Immature natural killer cell (primary cell): ENCODE measurements at places on chromosomes 5 and 9.

DNA sequence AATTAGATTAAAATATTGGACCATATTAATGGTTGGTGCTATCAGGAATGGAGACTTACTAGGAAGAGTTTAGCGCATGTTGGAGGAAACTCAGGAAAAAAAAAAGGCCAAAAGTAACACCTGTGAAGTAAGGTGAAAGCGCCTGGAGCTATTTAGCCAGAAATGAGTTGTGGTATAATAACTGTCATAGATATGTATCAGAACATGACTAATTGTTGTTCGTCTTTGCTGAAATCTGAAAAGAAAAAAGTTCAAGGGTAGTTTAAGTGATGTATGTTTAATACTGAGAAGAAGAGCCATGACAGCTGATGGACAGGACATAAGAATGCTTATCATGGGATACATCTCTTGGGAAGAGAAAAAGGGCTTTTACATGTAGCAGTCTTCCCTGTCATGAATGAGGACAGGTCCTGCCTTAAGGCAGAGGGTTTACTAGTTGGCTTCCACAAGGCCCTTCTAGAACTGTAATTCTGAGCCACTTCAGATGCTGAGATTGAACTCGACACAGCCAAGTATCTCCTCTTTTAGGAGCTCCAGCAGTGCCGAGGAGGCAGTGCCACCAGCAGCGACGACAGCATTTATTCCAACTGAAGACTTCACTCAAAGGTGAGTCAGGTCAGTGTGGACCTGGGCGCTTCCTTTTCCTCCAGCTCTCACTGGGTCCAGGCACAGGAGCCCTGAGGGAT lies 940 bp upstream of the CAMK4 start:
- DNase-seq = no peak

DNA sequence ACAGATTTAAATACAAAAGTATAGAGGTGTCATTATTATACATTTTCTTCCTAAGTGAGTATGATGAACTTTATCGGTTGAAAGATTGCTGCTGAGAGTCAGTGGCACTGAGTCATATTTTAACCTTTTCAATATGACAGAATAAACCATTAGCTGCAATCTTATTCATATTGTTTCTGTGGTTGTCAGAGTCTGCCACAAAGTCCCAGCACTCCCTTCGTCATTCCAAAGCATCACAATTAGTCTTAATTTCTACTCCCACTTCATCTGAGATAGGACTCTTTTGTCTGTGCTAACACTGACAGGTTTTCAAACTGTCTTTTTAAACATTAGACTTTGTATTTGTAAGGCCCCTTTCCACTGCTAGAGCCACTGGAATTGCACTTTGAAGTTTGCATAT lies 656.9 kb downstream of the MTRR start:
- DNase-seq = no peak

GRCh38 chr9:13088720-13089427 lies 190.6 kb downstream of the MPDZ start:
- DNase-seq = no peak

DNA sequence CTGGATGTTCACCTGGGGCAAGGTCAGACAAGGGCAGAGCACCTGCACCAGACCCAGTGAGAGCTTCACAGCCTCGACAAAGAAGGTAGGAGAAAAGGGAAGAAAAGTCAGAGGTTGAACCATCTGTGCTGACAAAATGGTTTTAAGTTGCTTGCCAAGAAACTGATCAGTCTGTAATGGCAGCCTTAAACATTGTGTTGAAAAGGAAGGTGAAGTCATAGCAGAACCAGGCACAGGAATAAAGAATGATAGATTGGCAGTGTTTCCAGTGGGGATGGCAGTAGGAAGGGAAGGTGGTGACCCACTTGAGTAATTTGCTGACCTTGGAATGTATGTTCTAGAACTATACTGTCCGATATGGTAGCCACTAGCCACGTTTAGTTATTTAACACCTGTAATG lies 34.2 kb downstream of the HTR4 start:
- no peak for DNase-seq

GRCh38 chr9:120914396-120914795 lies 12.2 kb downstream of the TRAF1 start:
- DNase-seq = no peak

- DNase-seq = no peak
Observed at GRCh38 chr5:88394536-88395175, 126.0 kb upstream of the TMEM161B start.

GRCh38 chr5:116681334-116682013 lies 106.9 kb upstream of the SEMA6A start:
- DNase-seq = no peak

GRCh38 chr5:3010953-3011763 lies 259.7 kb upstream of the IRX2 start:
- DNase-seq = no peak

GRCh38 chr5:163496286-163496685 lies 9.1 kb upstream of the MAT2B start:
- DNase-seq = no peak

- no peak for DNase-seq
Observed at GRCh38 chr5:69136293-69136692, 30.7 kb upstream of the CCNB1 start.

GRCh38 chr5:150052956-150053712 lies 33.2 kb downstream of the CSF1R start:
- no peak for DNase-seq

GRCh38 chr9:20593537-20593936 lies 28.8 kb downstream of the MLLT3 start:
- DNase-seq = no peak

DNA sequence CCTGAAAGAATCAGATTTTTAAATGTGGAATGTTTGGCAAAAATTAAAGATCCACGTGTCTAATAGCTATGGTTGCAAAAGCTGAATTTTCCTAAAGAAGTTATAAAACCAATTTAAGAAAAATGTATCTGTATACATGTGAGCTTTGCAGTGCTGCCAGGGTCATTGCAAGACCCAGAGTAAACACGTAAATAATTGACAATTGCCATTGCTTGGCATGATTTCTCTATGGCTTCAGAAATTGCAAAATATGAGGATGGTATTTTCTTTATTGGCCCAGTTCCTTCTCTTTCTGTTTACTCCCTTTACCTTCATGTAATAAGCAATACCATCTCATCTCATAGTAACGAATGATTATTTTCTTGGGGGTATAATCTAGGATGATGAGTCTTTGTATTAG lies 123.9 kb downstream of the ERCC6L2 start:
- DNase-seq = no peak

DNA sequence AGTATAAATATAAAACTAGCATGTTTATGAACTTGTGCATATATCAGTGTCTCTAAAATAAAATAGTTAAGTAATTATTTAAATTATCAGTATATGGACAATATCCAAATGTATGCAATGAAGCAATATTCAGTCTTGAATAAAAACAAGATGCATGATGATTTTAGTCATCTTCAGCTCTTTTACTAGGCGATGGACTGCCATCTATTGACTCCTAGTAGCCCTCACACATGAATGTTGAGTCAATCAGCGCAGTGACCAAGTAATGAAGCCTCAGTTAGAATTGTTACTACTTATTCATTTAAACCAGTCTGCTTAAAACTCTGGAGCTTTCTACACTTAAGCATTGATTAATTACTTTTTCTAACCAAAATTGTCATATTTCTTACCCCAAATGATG lies 92.9 kb upstream of the GRHPR start:
- DNase-seq = no peak

- no peak for DNase-seq
Observed at GRCh38 chr9:118177241-118177640, 473.0 kb downstream of the TLR4 start.

DNA sequence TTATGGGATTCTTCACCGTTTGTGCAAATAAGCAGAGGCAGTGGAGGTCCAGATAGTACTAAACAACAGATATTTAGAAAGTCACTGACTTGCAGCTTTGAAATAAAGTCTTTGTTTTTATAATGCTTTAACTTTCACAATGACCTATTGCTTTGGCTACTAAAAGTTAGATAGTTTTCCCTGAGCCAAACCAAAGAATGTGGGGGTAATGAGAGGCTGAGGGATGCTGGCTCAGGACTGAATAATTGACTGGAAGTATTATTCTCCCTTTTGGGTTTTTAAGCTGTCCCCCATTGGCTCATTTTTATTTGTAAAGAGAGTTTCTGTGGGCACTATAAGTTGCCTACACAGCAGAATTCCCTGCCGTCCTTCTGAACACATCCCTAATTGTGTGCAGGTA lies 99.2 kb upstream of the ACTBL2 start:
- no peak for DNase-seq

DNA sequence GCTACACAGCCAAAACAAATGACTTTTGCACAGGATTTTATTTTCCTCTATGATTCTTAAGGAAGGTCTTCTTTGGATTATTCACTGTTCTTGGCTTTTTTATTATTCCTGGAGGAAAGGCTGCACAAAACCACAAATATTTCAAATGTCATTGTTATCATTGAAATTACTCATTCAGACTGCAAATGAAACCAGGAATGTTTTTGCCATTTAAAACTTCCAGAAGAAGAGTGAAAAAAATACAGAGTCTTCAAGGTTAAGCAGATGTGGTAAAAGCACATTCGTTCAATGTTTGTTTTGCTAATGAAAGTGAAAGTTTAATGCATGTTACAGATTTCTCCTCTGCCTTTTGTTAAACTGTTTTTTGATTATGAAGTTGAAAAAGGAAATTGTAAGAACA lies 238.2 kb downstream of the TLE4 start:
- no peak for DNase-seq

- no peak for DNase-seq
Observed at GRCh38 chr5:160486573-160486972, 64.9 kb downstream of the PTTG1 start.

DNA sequence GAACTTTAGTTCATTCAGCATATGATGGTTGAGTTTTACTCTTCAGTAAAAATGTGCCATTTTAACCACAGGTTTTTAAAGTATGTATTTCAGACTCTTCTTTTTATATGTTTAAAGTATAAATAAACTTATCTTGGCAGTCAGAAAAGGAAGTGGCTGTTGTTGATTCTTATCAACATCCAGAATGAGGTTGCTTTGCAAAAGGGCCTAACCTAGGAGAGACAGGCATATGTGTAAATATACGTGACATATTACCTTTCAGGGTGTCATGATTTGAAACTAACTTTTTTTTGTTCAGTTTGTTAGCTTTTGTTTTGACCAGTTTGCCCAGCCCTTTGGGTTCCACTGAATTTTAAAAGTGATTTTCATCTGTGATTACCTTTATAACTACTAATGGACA lies 7.4 kb downstream of the SMARCA2 start:
- DNase-seq = peak; percentile 49

GRCh38 chr5:2284678-2285077 lies 402.0 kb upstream of the IRX4 start:
- DNase-seq = no peak

DNA sequence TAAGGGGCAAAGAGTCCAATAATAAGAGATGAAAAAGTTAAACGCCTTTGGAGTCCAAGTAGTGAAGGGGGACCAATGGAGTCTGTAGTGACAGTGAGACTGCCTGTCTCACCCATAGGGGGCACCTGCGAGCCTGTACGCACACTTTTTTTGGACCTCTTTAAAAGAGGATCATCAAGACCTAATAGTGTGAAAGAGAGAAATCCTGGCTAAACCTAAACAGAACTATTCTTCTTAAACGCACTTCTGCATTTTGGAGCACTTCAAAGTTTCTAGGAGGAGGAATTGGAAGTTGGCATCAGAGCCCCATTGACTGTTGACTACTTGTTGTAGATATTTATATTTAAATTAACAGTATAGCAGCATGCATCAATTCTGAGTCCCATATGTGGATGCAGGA lies 636.1 kb upstream of the KLF4 start:
- DNase-seq = no peak

DNA sequence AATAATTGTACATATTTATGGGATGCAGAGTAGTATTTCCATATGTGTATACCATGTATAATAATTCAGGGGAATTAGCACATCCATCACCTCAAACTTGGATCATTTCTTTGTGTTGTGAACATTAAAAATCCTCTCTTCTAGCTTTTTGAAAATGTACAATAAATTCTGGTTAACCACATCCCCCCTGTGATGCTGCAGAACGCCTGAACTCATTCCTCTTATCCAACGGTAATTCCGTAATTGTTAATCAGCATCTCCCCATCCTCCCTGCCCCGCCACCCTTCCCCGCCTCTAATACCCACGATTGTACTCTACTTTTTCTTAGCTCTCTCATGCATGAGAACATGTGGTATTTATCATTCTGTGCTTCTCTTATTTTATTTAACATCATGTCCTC lies 127.7 kb upstream of the ANKRD55 start:
- no peak for DNase-seq

DNA sequence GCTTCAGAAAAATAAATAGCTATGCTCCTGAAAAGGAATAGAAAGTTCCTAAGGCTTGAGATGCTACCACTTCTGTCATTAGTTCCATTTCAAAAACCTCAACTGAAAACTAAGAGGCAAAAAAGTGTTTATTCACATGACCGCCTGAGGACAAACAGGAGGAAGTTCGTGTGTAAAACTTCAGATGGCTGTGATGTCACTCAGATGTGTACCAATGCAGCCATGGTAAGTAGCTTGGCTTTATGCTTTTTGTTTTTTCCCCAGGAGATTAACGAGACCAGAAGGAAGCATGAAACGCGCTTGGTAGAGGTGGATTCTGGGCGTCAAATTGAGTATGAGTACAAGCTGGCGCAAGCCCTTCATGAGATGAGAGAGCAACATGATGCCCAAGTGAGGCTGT lies 33.0 kb downstream of the LMNB1 start:
- no peak for DNase-seq

DNA sequence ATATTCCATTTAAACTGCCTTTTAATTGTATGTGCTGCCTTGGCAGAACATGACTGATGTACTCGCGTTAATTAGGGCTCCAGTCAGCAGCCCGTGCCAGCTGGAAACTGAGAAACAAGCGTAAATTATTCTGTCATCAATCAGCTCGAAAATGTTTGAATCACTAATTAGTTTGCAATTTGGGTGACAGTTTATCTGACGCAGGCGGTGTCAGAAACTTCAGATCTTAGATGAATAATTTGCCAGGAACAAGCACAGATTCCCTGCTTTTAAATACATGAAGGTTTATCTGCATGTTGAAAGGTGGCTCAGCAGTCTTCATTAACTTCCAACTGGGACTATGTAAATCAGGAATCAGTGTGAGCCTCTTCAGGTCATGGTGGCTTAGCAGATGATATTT lies 176.0 kb upstream of the TLE4 start:
- DNase-seq = no peak

- no peak for DNase-seq
Observed at GRCh38 chr9:136720251-136720897, 8.0 kb downstream of the DIPK1B start.

- no peak for DNase-seq
Observed at GRCh38 chr9:130660683-130661450, 3.5 kb upstream of the PRDM12 start.

GRCh38 chr9:116945817-116946216 lies 258.7 kb downstream of the TRIM32 start:
- DNase-seq = no peak

DNA sequence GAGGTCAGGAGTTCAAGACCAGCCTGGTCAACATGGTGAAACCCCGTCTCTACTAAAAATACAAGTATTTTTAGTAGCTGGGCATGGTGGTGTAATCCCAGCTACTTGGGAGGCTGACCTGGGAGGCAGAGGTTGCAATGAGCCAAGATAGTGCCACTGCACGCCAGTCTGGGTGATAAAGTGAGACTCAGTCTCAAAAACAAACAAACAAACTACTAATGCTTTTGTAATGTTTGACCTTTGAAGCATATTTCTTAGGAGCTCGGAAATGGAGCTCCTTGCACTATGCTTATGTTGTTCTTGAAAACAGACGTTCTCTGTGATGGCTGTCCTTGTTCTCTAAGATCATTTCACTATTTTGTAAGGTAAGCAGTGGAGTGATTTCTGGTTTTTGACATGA lies 6.0 kb downstream of the F2RL2 start:
- DNase-seq = no peak

- DNase-seq = no peak
Observed at GRCh38 chr9:81556923-81557322, 132.4 kb downstream of the TLE1 start.
